ENCODE measurements at places on chromosomes 4 and X.

- no peak for DNase-seq
Measured at GRCh38 chr4:176340871-176341685, 21.3 kb downstream of the SPCS3 start.

DNA sequence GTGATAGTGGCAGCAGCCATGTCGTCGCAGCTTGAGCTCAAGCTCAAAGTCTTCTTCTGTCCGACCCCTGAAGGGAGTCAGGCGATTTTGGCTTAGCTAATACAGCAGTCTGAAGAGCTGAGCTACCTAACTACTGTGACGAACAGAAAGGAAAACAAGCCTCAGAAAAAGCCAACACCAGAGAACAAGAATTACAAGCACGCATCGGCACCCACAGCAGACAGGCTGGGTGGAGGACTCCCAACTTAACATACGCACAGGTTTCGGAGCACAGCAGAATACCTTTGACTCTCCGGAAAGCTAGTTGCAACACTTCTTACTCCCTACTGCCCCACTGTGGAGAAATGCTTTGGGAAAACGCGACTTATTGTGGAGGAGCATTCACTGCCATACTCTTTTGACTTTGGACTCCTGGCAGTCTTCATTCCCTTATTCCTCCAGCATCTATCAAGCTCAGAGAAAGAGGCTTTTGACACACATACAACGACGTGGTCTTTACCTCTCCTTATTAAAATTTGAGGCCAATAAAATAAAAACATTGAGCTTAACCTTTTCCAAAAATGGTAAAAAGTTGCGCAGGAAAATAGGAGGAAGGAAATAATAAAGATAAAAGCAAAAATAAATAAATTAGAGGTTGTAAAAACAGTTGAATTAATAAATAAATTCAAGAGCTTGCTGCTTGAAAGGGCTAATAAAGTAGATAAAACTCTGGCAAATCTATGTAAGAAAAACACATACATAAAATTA, 41.3 kb upstream of the GPC3 start:
- DNase-seq = no peak

DNA sequence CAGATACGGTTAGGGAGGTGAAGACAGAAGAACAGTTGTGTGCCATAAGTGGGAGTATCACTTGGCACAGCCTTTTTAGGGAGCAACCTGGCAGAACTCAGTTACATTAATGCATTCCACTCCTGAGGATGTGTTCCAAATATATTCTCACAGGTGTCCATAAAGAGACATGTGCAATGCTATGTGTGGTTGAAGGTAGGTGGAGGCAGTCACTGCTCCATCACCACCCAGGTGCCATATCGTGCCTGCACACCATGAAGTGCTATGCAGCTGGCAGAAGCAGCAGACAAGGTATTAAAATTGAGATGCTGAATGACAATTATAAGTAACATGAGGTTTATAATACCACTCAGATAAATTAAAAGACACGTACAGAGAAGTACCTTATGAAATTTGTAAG, 248.0 kb upstream of the SFRP2 start:
- no peak for DNase-seq

- no peak for DNase-seq
Measured at GRCh38 chrX:152733261-152733975, at the start of the genes CSAG1 and MAGEA12. Gene CSAG1, minus strand, starts transcription at chrX:152733721. Its CDS starts 1,261 bp downstream, at chrX:152732460. Gene MAGEA12, plus strand, starts transcription at chrX:152733757. Its CDS starts 2,405 bp downstream, at chrX:152736162.

- no peak for DNase-seq
Measured at GRCh38 chr4:69546134-69546765, 50.5 kb upstream of the UGT2B4 start.

DNA sequence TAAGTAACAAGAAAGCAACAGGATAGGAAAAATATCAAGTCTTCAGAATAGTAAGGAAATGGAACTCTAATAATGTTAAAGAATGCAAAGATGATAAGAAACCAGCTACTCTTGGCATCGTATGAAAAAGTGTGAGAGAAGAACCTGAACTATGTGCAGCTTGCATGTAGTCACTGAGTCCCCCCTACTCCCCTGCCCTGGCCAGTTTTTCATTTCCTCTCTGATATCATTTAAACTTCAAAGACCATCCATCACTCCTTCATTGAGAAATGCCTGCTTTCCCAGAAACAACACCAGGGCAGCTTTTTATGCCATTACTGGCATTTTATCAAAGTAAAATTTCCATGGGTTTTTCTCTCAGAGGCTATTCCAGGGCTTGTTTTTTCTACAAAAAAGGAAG, 28.1 kb downstream of the INPP4B start:
- no peak for DNase-seq

DNA sequence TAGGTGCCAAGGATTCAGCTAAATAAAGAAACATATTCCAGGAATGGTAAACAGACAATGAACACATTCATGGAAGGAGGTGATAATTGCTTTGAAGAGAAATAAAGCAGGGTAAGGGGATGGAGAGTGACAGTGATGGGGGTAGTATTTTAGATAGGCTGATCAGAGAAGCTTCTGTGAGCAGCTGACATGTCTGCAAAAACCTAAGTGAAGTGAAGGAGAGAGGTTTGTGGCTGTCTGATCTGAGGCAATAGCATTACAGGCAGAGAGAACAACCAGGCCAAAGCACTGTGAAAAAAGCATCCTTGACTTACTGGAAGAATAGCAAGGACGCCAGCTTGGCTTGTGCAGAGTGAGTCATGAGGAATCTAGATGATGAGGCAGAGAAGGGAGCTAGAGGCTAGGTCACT, 271.9 kb upstream of the GATB start:
- DNase-seq = no peak
